ENCODE measurements at places on chromosomes 12 and 14. TPM values are rescaled to one million over a fixed set of nuclear protein-coding genes. Genes with fewer than 3 reads are reported as not detected.
A peak's percentile ranks its signal among the peaks of the same experiment; 100 is the strongest.

- DNase-seq = no peak
These were observed 22.3 kb downstream of the FZD10 start for GRCh38 chr12:130184404-130185090.

DNA sequence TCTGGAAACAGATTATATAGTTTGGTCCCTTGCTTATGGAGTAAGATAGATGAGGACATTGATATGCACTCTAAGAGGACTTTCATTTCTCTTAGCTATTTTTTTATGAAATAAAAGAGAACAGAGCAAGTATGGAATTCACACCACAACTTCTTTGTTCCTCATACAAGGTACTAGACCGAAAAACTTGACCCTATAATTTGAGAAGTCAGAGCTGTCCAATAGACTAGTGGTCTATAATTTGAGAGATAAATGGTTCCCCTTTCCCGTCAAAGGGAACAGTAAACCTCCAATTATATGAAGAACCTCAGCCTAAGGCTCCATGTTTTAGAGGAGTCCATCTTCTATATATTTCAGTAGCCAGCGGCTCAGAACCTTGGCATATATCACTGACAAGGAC, 58.5 kb upstream of the HIF1A start:
- no peak for DNase-seq

DNA sequence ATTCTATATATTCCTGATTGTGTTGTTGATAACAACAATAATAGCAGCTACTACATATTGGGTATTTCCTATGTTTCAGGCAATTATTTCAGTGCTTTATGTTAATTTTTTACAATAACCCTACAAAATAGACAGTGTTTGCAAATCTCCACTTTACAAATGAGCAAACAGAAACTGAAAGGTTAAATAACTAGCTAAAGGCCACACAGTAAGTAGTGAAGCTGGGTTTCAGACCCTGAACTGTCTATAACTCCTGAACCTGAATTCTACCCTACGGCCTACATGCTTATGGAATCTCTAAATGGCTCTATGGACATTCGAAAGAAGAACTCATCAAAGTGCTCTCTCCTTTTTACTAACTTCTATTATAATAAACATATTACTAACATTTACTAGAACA, 19.7 kb upstream of the NUDT4 start:
- no peak for DNase-seq

GRCh38 chr14:95314609-95315008, 5.1 kb downstream of the CLMN start:
- peak; percentile 12 for DNase-seq

DNA sequence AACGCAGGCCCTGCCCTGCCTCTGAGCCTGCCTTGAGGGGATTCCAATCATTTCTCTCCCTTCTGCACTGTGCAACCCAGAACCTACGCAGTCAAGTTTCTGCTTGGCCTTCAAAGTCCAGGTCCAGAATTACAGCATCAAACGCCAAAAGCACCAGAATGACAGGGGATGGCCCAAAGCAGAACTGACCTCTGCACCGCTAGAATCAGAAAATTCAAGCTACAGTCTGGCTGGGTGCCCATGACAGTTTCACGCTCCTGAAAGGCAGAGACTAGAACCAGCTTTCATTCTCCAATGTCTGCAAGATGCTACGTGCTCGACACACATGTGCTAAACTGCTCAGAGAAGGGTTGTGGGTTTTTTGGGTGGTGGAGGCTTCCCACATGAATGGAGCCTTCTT, 4.1 kb downstream of the CLMN start:
- DNase-seq = no peak

DNA sequence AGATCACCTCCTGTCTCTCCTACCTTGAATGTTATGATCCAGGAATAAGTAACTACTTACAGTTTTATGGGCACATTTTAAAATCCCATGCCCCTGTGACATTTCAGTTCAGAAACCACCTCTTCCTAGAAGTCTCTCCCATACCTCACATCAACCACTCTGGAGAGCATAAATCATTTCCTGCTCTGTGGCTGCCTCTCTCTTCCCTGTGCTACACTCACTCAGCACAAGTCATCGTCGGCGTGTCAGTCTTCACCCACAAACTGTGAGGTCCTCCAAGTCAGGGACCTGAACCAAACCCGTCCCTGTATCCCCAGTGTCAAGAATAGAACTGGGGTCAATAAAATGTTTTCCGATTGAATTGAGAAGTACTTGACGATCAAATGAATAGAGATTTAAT, 863.3 kb downstream of the BCL11B start:
- no peak for DNase-seq

GRCh38 chr14:64060648-64061096, 207.9 kb downstream of the SYNE2 start:
- DNase-seq = peak; percentile 10

DNA sequence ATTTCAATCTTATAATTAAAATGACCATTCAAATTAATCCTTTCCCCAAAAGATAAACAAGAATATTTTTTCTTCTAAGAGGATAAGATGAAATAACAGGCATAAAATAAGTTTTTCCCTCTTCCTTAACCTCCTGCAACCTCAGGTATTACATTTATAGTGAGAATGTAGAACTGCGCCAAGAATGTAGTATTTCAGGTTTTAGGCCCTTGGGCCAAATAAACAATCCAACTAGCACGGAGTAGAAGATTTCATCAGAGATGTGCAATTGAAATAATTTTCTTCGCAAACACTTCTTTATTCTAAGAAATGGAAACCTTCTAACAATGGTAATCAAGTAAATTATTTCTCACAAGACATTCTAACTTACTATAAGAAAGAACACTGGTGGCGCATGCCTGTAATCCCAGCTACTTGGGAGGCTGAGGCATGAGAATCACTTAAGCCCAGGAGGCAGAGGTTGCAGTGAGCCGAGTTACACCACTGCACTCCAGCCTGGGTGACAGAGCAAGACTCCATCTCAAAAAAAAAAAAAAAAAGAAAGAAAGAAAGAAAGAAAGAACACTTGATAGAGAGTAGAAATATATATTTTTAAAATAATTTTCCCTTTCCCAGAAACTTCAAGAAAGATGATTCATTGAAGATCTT, 100.8 kb downstream of the TAOK3 start:
- no peak for DNase-seq

GRCh38 chr12:61808856-61809255, 451.3 kb upstream of the USP15 start:
- DNase-seq = no peak

DNA sequence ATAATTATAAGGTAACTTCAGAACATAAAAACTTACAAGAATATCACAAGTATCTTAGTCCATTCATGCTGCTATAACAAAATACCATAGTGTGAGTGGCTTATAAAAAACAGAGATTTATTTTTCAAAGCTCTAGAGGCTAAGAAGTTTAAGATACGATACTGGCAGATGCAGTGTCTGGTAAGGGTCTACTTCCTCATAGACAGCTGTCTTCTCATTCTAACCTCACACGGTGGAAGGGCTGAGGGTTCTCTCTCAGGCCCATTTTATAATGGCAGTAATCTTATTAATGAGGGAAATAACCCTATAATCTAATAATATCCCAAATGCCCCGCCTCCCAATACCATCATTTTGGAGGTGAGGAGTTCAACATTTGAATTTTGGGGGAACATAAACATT, 23.7 kb upstream of the OSBPL8 start:
- no peak for DNase-seq

DNA sequence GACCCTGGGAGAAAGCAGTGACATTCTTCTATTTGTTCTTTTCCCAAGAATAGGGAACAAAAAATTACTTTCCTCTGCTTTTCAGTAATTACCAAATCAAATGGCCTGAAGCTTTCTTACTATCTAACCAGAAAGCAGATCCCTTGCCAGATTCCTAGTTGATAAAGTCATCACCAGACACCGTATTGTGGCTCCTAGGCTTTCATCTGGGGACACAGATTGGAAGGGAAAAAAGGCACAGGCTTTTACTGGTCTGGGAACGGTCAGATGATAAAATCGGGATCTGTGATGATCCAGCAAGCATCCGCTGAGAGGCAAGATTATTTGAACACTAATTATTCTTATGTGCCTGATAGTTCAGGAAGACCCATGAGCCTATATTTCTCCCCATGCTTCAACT, 79.1 kb upstream of the BCL2L14 start:
- no peak for DNase-seq

GRCh38 chr12:1533602-1534304, 60.6 kb downstream of the FBXL14 start:
- no peak for DNase-seq

- no peak for DNase-seq
These were observed 606 bp downstream of the EP400 start for GRCh38 chr12:131950182-131950913.

DNA sequence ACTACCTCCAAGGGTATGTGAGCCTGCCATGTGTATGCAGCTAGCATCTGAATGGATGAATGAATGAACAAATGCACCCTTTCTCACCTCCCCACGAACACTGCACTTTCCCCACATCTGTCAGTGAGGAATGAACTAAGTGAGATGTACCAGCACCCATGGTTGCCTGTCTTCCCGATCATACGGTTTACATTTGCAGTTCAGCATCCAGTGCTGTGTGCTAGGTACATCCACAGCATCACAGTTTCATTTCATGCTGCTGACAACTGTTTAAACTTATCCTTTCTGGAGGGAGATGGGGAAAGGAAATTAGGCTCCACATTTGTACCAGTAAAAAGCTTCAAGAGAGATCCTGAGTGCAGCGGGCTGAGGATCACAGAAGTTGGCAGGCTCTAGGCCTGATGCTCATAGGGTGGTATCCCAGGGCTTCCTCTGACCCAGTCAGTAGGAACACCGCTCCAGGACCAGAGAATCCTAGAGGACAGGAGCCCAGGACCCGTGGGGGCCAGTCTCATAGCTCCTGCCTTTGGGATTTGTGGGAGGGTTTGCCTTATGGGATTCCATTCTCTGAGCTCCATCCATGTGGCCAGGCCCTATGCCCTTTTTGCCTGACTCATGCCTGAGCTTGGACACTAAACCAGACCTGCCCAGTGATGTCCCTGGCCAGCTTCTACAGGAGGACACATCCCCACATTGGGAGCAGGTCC, 294.5 kb downstream of the CACNA1C start:
- no peak for DNase-seq

- DNase-seq = no peak
These were observed 7.5 kb upstream of the RASSF9 start for GRCh38 chr12:85843606-85844310.

DNA sequence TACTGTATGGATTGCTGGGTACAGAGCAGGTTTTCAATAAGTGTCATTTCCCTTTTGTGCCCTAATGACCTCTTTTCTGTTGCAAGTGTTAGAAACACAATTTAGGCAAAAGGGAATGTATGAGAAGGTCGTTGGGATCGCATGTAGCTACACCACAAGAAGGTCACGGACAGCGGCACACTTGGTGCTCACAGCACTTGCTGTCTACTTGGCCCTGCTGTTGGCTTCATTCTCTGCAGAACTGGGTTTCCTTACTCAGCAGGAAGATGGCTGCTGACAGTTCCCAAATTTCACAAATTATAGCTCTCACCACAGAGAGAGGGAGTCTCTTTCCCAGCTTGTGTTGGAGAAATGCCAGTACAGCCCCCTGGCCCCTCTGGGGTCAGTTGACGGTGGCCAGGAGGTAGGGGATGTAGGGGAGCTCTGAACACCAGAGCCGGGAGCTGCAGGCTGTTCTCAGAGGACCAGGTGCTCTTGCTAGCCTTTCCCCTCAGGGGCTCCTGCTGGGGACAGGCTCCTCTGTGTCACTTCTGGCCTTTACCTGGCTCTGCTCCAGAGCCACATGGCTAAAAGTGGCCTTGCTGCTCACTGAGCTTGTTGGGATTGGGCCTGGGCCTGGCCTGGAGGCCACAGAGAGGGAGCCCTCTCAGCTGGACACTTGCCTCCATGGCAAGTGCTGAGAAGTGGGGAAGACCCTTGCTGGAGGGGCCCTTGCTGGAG, 50.9 kb upstream of the BCL7A start:
- DNase-seq = no peak

DNA sequence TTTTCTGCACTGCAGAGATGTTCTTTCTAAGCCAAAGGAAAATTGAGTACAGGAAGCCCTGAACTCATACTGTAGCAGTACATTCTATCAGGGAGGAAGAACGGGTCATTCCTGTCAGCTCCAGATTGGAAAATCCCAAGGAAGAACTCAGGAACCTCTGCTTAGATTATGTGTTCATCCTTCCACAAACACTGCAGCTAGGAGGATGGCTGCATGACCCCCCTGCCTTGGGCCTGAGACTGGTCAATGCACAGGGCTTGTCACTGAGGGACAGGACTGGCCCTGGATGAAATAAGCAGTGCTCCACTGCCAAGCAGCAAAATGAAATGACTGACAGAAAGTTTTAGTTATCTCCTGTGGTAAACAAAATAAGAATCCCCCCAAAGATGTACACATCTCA, 1406.8 kb upstream of the TMEM132C start:
- DNase-seq = no peak

- no peak for DNase-seq
These were observed 79.6 kb downstream of the PPM1A start for GRCh38 chr14:60328583-60328982.

GRCh38 chr12:120483621-120484020, 12.3 kb upstream of the DYNLL1 start:
- no peak for DNase-seq

DNA sequence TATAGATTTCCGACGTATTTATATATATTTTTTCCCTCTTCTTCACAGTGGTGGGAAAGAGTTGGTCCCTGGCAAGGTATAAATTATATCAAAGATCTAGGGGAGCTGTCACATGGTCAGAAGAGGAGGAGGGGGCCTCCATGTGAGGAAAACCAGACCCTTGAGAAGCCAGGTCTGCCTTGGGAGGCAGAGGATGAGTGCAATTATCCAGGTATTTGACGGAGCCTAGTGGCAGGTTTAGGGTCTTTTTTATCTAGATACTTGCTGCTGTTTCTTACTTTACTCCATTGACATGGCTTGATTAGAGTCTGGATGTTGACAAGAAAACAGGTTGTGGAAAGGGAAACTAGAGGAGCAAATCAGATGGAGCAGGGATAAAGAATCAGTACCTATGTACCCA, 5.5 kb downstream of the COPZ1 start:
- no peak for DNase-seq

- DNase-seq = peak; percentile 19
These were observed 21.0 kb upstream of the MDM2 start for GRCh38 chr12:68786929-68787328.

- DNase-seq = no peak
These were observed 14.9 kb upstream of the SLC8A3 start for GRCh38 chr14:70203686-70204085.

- peak; percentile 48 for DNase-seq
These were observed 52.2 kb downstream of the ATF7IP start for GRCh38 chr12:14417715-14418114.

GRCh38 chr12:81722004-81722403, 37.1 kb downstream of the PPFIA2 start:
- DNase-seq = no peak

KRT8 gene
- total RNA-seq = 407 TPM

C12orf42 gene
- not detected for total RNA-seq

PHLDA1 gene
- total RNA-seq = 48.3 TPM

KCNC2 gene
- not detected for total RNA-seq

SLCO1B1 gene
- total RNA-seq = 0.81 TPM

BRMS1L gene
- total RNA-seq = 4.1 TPM

Data from A172 (cell line).